ENCODE measurements at places on chromosomes 3 and 15. TPM values are rescaled to one million over a fixed set of nuclear protein-coding genes. Genes with fewer than 3 reads are reported as not detected.
A peak's percentile ranks its signal among the peaks of the same experiment; 100 is the strongest.

GRCh38 chr3:127658234-127658633 is 14.5 kb upstream of the ABTB1 start:
- no peaks in the 10 kb centered on the region for H3K36me3 ChIP-seq
- no peak for DNase-seq
- no peaks in the 10 kb centered on the region for H3K4me1 ChIP-seq

GRCh38 chr15:68154923-68155559 is 50.1 kb downstream of the CALML4 start:
- DNase-seq = peak; percentile 56
- H3K36me3 ChIP-seq = no peaks in the 10 kb centered on the region
- H3K27me3 ChIP-seq = no peaks in the 10 kb centered on the region
- H3K4me1 ChIP-seq = no peaks in the 10 kb centered on the region

DNA sequence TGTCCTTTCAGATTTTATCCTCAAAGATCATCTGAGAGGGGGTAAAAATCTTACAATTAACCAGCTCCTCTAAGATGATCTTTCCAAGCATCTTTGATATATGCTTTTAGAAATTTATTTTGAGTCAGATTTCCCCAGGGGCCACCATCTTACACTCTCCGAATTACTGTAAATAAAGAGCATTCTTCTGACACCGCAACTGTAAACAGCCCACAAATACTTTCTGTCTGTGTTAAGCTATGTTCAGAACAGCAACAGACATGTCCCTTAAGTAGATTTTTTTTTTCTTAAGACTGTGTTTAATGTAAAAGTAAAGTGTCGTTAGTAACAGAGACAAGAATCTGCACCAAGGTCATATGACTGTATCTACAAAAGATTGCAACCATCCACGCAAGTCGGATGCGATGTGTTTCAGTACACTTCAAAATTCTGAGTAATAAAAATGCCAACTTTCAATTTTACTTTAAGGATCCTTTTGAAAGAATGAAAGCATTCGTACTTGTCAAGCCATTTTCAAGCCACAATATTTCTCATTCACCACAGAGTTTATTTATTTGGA is 159.0 kb upstream of the KCNH8 start:
- no peaks in the 10 kb centered on the region for H3K27me3 ChIP-seq
- H3K27ac ChIP-seq = no peak overlapping the region
- DNase-seq = no peak
- no peaks in the 10 kb centered on the region for H3K36me3 ChIP-seq
- no peaks in the 10 kb centered on the region for H3K4me1 ChIP-seq

DNA sequence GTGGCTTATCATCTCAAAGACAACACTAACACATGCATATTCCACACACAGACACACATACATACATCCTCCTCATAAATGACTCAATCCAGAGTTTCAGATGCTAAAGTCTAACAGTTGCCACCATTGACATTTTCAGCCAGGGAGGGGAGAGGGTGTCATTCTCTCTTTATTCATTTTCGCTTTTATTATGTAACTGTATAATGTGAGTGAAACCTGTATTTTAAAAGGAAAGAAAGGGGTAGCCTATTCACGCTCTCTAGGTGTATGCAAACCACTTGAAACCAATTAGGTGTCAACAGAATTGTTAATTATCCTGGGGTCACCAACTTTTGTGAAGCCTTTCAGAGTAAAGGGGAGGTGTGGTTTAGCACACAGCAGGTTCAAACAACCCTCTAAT is 1282.9 kb downstream of the ROBO2 start:
- DNase-seq = no peak
- H3K4me3 ChIP-seq = no peak overlapping the region
- H3K36me3 ChIP-seq = no peaks in the 10 kb centered on the region
- no peak overlapping the region for H3K27ac ChIP-seq

Gene ANKRD63
- not detected for total RNA-seq

Gene SOX14
- total RNA-seq = not detected
